ENCODE measurements at places on chromosomes 5 and 9. TPM values are rescaled to one million over a fixed set of nuclear protein-coding genes. Genes with fewer than 3 reads are reported as not detected.
A peak's percentile ranks its signal among the peaks of the same experiment; 100 is the strongest.

DNA sequence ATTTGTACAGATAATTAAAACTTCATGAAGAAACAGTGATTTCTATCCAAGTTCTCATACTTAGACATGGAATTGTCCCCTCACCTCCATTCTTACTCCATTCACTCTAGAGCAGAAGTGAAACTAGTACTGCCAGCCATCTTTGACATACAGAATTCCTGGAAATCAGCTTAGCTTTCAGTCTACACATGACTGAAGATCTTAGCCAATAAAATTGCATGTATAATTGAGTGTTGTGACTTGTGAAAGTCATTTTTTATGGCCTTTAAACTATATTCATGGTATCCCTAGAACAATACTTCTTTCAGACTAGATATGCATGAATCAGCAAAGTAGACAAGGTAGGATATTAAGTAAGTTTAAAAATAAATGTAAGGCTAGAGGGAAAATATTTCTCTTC, 705.2 kb upstream of the ZNF608 start:
- DNase-seq: no peak

GRCh38 chr5:162824360-162824759, 613.0 kb upstream of the CCNG1 start:
- DNase-seq: no peak

GRCh38 chr9:136673088-136673974, 10.6 kb downstream of the EGFL7 start:
- no peak for DNase-seq

DNA sequence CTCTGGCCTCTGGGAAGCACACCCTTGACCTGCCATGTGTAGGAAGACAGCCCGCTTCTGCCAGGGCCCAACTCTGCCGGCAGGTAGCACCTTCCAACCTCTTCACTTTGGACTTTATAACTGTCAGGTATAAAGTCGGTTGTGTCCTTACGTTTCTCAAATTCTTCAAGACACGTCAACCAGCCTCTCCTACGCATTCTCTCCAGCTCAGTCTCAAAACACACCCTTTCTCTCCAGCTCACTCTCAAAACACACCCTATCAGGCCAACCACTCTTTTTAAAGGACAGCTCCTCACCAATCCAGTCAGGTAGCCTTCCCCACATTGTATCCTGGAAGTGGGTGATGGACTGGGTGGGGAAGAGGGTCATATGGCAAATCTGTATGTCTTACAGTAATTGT, 13.5 kb downstream of the FXN start:
- no peak for DNase-seq

GRCh38 chr5:129043894-129044293, 50.7 kb upstream of the ISOC1 start:
- DNase-seq: no peak

- no peak for DNase-seq
Measured at GRCh38 chr9:69719983-69720382, 39.8 kb downstream of the PTAR1 start.

DNA sequence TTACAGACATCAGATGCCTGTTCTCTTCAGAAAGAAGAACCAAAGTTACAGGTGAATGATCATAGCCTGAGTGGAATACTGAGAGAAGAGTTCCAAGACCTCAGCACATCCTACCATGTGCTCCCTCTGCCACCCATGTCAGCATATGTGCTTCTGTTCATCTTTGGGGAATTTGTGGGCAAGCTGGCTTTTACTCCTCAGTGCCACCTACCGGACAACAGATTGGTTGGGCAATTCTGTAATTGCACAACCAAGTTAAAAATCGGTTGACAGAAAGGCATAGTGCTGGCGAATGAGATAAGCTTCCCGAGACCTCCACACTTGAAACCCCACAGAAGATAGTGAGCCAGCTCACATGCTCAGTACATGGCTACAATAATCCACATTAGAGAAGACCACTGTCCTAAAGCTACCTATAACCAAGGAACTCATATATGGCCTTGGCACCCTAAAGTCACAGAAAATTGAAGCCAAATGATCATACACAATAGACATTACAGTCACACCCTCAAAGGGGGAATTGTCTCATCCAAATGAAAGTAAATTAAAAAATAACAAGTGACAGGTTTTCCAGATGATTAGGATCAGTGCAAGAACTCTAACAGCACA, 1238.0 kb upstream of the NUDT12 start:
- DNase-seq: no peak

- DNase-seq: peak; percentile 62
Measured at GRCh38 chr9:34989946-34990635, 546 bp downstream of the DNAJB5 start.

GRCh38 chr5:109959652-109960051, 269.9 kb downstream of the MAN2A1 start:
- DNase-seq: no peak

GRCh38 chr5:72561148-72561972, 54.1 kb upstream of the ZNF366 start:
- DNase-seq: no peak

- no peak for DNase-seq
Measured at GRCh38 chr5:167478188-167478587, 813.3 kb upstream of the WWC1 start.

DNA sequence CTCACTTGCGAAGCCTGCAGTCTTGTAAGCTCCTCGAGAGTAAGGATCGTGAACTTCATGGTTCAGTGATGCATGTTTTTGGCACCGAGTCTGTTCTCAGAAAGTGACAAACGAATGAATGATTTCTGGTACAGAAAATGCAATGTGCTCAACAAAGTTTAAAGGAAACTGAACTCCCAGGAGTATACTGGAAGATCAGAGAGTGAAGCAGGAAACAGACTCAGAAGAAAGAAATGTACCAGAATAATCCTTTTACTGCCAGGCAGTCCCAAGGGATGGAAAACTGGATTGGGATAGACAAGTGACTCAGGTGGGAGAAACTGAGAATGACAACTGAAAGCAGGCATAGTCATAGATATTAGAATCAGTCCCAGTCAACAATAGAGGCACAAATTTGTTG, 420.6 kb downstream of the CTNND2 start:
- no peak for DNase-seq

- no peak for DNase-seq
Measured at GRCh38 chr9:14366076-14366475, 52.1 kb upstream of the NFIB start.

DNA sequence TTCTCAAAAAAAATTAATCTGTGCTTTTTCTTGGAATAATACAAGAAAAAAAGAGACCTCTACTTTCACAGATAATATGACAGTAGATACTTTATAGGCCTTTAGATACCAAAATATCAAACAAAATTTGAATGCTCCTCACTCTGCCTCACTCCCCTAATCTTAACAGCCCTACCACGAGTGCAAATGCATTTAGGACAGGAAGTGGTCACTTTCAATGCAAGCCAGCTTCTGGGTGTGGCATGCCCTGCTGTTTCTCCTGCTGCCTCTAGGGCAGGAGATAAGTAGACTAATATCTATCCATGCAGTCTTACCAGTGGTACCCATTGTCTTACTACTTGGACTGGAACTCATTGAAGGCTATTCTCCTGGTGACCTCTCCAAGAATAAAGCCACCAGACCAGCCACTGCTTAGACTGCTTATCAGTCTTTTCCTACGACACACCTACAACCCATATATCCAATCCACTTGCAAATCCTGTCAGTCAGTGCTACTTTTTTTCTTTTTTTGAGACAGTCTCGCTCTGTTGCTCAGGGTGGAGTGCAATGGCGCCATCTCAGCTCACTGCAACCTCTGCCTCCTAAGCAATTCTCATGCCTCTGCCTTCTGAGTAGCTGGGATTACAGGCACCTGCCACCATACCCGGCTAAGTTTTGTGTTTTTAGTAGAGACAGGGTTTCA, 23.0 kb downstream of the FRRS1L start:
- no peak for DNase-seq

GRCh38 chr9:102479191-102479590, 515.9 kb upstream of the CYLC2 start:
- DNase-seq: no peak

GRCh38 chr9:129678844-129679243, 13.4 kb downstream of the PRRX2 start:
- DNase-seq: no peak

DNA sequence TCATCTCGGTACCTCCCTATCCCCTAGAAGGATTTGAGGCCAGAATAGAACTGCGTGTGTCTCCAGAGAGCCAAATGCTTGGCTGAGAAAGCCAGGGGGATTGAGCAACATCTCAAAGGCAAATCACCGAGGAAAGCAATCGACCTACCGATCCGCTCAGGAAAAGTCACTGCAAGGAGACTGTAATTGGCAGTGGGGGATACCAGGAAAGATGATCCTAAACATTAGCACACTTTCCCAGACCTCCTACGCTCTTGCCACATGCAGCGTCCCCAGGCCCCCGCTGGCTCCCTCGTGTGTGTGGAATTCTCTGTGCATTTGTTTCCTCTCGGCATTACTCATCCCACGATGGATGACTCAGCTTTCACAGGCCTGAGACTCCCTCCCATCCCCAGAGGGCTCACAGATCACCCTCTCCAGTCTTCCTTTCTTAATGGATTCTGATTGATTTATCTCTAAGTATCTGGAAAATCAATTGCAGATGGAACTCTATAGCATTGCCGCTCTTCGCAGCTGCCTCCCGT, 82.2 kb upstream of the ICE1 start:
- peak; percentile 42 for DNase-seq

GRCh38 chr9:94860678-94861588, 134.4 kb downstream of the AOPEP start:
- no peak for DNase-seq

GRCh38 chr5:65029178-65029577, 260.4 kb downstream of the CWC27 start:
- DNase-seq: no peak

- DNase-seq: no peak
Measured at GRCh38 chr5:10854506-10855277, 93.7 kb upstream of the DAP start.

DNA sequence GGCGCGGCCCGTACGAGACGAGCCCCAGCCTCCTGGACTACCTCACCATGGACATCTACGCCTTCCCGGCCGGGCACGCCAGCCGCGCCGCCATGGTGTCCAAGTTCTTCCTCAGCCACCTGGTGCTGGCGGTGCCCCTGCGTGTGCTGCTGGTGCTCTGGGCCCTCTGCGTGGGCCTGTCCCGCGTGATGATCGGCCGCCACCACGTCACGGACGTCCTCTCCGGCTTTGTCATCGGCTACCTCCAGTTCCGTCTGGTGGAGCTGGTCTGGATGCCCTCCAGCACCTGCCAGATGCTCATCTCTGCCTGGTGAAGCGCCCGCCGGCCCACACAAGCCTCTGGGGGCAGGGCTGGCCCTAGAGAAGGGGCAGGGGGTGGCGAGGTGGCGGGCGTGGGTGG, 18.5 kb downstream of the PLPP7 start:
- DNase-seq: no peak

GRCh38 chr5:55450050-55450765, 84.6 kb downstream of the PLPP1 start:
- DNase-seq: no peak

DNA sequence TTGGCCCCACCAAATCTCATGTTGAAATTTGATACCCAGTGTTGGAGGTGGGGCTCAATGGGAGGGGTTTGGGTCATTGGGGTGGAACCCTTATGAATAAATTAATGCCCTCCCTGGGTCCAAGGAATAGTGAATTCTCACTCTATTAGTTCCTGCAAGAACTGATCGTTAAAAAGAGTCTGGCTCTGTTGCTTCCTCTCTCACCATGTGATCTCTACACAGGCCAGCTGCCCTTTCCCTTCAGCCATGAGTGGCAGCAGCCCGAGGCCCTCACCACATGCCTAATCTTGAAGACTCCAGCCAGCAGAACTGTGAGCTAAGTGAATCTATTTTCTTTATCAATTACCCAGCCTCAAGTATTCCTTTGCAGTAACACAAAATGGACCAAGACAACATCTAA, 106.0 kb downstream of the CAAP1 start:
- DNase-seq: no peak

DNA sequence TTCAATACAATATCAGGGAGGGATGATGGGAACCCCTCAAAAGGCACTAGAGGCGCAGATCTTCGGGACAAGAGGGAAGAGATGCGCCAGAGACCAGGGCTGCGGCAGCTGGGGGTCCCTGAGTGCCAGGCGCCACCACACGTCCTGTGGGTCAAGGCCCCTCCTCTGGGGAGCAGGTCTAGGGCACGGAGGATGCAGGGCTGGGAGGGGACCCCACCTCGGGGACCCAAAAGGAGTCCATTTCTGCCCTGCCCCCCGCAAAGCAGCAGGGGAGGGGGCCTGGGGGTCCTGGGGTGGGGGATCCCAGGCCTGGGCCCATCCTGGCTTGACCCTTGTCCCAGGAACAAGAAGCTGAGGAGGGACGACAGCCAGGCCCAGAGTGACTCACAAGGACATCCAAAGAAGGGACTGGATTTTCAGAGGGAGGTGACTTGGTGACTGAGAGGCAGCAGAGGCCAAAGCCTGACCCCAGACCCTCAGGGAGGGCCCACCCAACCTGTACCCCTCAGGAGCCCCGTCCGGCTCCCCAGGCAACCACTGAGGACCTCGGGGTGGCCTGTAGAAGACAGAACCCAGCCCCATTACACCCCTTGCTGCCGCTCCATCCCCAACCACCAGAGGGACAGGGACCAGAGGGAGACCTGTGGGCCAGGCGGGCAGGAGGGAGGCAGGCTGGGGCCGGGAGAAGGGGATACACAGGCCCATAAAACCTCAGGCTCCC, 54.2 kb downstream of the LRSAM1 start:
- DNase-seq: no peak

DNA sequence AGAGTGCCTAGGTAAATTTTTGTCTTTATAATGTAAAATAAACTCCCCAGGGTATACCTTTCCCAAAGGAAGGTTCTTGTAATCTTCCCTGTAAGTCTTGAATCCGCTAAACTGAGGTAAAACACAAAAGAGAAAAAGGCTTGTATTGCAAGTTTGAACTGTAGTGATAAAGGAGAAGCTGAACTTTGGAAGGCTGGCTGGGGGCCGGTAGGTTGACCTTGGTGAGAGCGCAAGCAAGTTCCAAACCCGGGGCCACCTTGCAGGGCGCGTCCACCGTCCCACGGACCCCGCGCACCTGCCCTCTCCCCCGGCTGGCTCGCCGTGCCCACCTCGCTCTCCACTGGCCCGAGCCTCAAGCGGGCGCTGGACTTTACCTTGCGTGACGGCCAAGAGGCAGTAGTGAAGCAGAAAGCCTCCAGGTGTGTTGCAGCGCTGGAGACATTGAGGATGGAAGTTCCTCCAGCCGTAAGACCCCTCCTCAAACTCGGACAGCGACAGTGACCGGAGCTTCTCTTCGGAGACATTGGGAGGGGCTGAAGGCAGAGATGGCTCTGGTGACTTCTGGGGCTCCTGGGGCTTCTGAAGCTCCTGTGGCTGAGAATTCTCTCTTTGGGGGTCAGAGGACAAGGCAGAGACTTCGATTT, 428 bp downstream of the SLCO4C1 start:
- DNase-seq: no peak

DNA sequence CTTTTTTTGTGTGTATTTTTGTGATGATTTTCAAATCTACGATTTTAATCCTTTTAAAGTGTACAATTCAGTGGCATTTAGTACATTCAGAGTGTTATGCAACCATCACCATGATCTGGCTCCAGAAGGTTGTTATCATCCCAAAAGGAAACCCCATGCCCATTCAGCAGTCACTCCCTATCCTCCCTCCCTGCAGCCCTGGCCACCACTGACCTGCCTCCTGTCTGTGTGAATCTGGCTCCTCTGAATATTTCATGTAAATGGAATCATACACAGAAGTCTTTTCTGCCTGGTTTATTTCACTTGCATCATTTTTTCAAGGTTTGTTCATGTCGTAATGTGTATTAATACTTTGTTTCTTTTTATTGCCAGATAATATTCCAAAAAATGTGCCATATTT, 32.5 kb downstream of the HABP4 start:
- DNase-seq: no peak

SURF2 gene
- total RNA-seq: 17.4 TPM

MZB1 gene
- 0.58 TPM for total RNA-seq

OTP gene
- total RNA-seq: not detected

CAMSAP1 gene
- total RNA-seq: 20.0 TPM

C1QTNF2 gene
- total RNA-seq: 1.4 TPM

STKLD1 gene
- not detected for total RNA-seq

GSN gene
- total RNA-seq: 758 TPM

Measured in left ventricle myocardium inferior (tissue), 1 donor.